ENCODE measurements at places on chromosomes 7 and 10. TPM values are rescaled to one million over a fixed set of nuclear protein-coding genes. Genes with fewer than 3 reads are reported as not detected.

DNA sequence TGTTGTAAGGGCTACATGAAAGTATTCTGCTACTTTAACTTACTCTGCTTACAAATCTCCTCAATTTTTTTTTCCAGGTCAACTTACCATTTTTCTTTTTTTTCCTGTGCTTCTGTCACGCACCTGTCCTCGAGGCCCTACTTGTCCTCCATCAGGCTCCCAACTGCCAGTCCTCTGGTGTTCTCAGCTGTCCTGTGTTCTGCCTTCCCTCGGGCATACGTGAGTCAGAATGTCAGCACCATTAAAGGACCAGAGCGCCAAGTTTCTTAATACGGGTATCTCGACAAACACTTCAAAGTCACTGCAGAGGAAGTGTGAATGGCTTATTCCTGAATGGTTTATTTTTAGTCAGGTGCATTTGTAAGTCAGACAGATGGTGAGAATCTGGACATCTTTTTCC is at the start of gene TEX47:
TSS of gene TEX47 (minus strand) at position 185 of the 400 bp plus-strand sequence. CDS start 795 bp downstream, outside the sequence.
- DNase-seq: no peak

The LIPJ gene
- total RNA-seq: 0.06 TPM

DNA sequence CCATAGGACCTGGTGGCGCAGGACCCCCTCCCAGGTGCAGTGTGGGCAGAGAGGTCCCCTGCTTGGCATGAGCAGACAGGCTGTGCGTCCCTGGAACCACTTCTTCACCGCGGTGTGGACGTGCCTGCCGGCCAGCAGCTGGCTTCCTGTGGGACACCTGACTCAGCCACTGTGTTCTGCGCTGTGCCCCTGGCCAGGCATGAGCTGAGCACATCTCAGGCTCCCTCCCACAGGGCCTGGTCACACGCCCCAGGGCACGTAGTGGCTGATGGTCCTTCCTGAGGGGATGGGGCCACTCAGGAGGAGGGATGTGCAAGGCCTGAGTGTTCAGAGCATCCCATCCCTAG is 3.5 kb upstream of the DEPP1 start:
- peak; percentile 75 for DNase-seq

The CNTNAP2 gene
- total RNA-seq: 0.94 TPM

- DNase-seq: no peak
Measured at GRCh38 chr7:152108359-152108758, 82.9 kb downstream of the GALNT11 start.

GRCh38 chr7:136692221-136692620 is 176.2 kb upstream of the CHRM2 start:
- peak; percentile 47 for DNase-seq

The NPTX2 gene
- total RNA-seq: 3.7 TPM

The ALOX5 gene
- 10.0 TPM for total RNA-seq

GRCh38 chr7:24851786-24852185 is 94.5 kb upstream of the GSDME start:
- DNase-seq: no peak
